ENCODE measurements at places on chromosomes 1 and 21. TPM values are rescaled to one million over a fixed set of nuclear protein-coding genes. Genes with fewer than 3 reads are reported as not detected.

GRCh38 chr21:38120984-38121855, 135.6 kb upstream of the KCNJ15 start:
- DNase-seq: no peak
- H3K27me3 ChIP-seq: no peaks in the 10 kb centered on the region
- H3K4me3 ChIP-seq: no peak overlapping the region

GRCh38 chr1:25096307-25097150, 135.8 kb downstream of the SYF2 start:
- H3K27ac ChIP-seq: no peak overlapping the region
- H3K36me3 ChIP-seq: no peaks in the 10 kb centered on the region
- no peaks in the 10 kb centered on the region for H3K4me1 ChIP-seq
- no peaks in the 10 kb centered on the region for H3K27me3 ChIP-seq

- no peak overlapping the region for H3K27ac ChIP-seq
- H3K4me3 ChIP-seq: no peak overlapping the region
- peaks cover 9% of the 10 kb centered on the region for H3K4me1 ChIP-seq
- DNase-seq: no peak
Observed at GRCh38 chr1:10734962-10735544, 61.4 kb downstream of the CASZ1 start.

GRCh38 chr1:109845658-109846057, 65.0 kb upstream of the CSF1 start:
- no peak overlapping the region for H3K4me3 ChIP-seq

- H3K27ac ChIP-seq: no peak overlapping the region
- H3K36me3 ChIP-seq: peaks cover 22% of the 10 kb centered on the region
- no peak overlapping the region for H3K4me3 ChIP-seq
- H3K27me3 ChIP-seq: no peaks in the 10 kb centered on the region
- DNase-seq: no peak
Observed at GRCh38 chr1:220754212-220754917, 6.2 kb downstream of the MTARC2 start.

DNA sequence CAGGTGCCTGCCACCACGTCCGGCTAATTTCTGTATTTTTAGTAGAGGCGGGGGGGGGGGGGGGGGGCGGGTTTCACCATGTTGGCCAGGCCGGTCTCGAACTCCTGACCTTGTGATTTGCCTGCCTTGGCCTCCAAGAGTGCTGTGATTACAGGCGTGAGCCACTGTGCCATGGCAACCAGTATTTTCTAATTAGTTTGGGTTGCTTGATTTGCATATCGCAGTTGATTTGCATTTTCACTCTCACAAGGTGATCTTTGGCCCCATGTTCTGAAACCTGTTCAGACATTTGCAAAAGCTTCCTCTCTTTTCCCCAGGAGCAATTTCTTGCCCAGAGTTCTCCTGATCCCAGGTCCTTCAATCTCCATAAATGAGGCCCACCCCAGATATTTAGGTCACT, 1.7 kb downstream of the TOR3A start:
- H3K4me3 ChIP-seq: no peak overlapping the region
- H3K4me1 ChIP-seq: peaks cover 18% of the 10 kb centered on the region
- DNase-seq: no peak
- H3K27me3 ChIP-seq: no peaks in the 10 kb centered on the region
- H3K36me3 ChIP-seq: no peaks in the 10 kb centered on the region
- H3K27ac ChIP-seq: no peak overlapping the region

DNA sequence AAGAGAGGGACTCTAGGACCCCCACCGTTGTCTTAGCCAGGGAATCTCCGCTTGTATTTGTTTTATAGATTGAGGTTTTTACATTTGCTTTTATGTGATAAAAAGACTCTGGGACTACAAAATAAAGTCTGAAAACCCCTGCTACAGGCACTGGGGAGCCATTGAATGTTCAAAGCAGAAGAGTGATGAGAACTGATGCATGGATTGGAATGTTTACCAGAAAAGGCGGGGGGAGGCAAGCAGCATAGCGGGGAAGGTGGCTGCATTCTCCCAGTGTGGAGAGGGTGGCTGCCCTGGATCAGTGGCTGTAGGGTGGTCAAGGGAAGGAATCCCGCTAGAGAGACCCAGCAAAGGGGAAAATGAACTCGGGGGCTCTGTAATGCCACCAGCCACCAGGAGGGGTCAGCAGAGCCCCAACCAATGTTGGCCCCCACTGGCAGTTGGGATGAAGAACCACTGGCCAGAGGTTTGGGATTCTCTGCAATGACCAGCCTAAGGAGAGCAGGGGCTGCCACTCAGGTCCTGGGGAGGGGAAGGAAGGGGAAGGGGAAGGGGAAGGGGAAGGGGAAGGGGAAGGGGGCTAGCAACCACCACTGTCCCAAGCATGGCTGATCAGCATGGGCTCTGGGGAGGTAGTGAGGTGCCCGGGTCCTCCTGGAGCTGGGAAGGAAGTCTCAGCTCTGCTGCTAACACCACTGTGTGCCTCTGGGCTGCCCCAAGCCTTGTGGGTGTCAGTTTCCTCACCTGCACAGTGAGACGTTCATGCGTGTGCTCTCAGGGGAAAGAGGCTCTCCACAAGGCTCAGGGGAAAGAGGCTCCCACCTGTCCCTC, 19.2 kb upstream of the PEF1 start:
- H3K4me3 ChIP-seq: no peak overlapping the region
- H3K27ac ChIP-seq: no peak overlapping the region
- no peaks in the 10 kb centered on the region for H3K4me1 ChIP-seq
- DNase-seq: no peak

DNA sequence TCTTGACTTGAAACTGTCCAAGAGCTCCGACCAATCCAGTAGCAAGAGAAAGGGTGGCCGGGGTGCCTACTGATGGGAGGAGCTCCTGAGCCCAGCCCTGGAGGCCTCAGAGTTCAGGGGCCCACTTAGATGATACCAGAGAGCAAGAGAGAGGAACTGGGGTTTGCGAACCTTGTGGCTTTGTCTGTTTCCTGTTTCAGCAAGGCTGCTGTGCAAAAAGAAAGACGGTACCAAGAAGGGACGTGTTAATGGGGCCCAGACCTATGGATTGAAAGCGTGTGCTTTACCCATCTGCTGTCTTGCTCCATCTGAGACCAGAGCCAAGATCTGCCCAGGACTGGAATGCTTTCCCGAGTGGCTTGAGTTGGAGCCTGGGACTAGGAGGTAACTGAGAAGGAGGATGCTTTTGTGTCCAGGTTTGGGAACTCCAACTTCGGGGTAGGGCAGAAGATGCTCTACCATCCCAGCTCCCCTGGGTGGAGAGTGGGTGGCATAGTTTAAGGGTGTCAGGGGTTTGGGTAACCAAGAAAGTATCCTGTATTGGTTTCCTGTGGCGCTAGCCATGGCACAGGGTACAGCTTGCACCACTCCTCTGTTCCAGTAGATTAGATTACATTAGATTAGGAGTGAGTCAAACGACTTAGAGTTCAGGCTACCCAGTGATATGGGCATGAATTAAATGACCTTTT, at the start of gene TRAF3IP3:
TRAF3IP3 (plus strand) TSS at position 128 of the 689 bp plus-strand sequence. CDS start 3,987 bp downstream, outside the sequence.
- no peak within 1 kb of the TSS for H3K27ac ChIP-seq
- no peaks in the 10 kb centered on the region for H3K4me1 ChIP-seq
- no peaks in the 10 kb centered on the region for H3K27me3 ChIP-seq
- H3K36me3 ChIP-seq: no peaks in the 10 kb centered on the region
- no peak for DNase-seq
- H3K4me3 ChIP-seq: peak within 1 kb of the TSS; percentile 47

- peaks cover 30% of the 10 kb centered on the region for H3K4me1 ChIP-seq
- no peak for DNase-seq
- H3K4me3 ChIP-seq: no peak overlapping the region
- H3K27me3 ChIP-seq: no peaks in the 10 kb centered on the region
- no peak overlapping the region for H3K27ac ChIP-seq
Observed at GRCh38 chr1:3265835-3266805, 188.3 kb upstream of the ARHGEF16 start.

- no peak for DNase-seq
- no peak overlapping the region for H3K4me3 ChIP-seq
- no peaks in the 10 kb centered on the region for H3K4me1 ChIP-seq
Observed at GRCh38 chr1:205294175-205294917, 27.2 kb downstream of the NUAK2 start.

DNA sequence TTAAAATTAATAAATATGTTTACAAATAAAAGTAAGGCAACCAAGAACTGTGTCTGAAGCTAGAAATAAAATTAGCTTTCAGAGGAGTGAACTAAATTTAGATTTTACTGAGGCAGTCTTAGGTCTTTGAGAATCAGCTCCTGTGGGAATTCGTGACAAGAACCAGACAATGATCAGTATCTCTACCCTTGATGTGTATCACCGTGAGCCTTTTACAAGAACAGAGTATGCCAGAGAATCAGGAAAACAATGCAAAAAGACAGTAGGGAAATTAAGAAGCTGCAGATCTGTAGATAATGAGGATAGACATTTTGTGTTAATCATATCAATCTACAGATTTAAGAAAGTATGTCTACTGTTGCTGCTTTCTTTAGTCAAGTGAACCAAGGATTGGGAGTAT, 351.0 kb downstream of the COL11A1 start:
- H3K27me3 ChIP-seq: no peaks in the 10 kb centered on the region
- H3K27ac ChIP-seq: no peak overlapping the region
- no peaks in the 10 kb centered on the region for H3K4me1 ChIP-seq
- H3K4me3 ChIP-seq: no peak overlapping the region

GRCh38 chr21:29343519-29343918, 44.8 kb downstream of the BACH1 start:
- peak overlapping the region; percentile 29 for H3K27ac ChIP-seq
- no peak for DNase-seq
- H3K4me1 ChIP-seq: peaks cover 27% of the 10 kb centered on the region

- peaks cover 31% of the 10 kb centered on the region for H3K36me3 ChIP-seq
- no peak overlapping the region for H3K4me3 ChIP-seq
- no peak for DNase-seq
Observed at GRCh38 chr1:202131956-202132821, 9.5 kb downstream of the GPR37L1 start.

- H3K27ac ChIP-seq: no peak overlapping the region
- no peaks in the 10 kb centered on the region for H3K4me1 ChIP-seq
- H3K27me3 ChIP-seq: no peaks in the 10 kb centered on the region
- no peaks in the 10 kb centered on the region for H3K36me3 ChIP-seq
- H3K4me3 ChIP-seq: no peak overlapping the region
Observed at GRCh38 chr1:235930543-235930942, 63.8 kb upstream of the LYST start.

DNA sequence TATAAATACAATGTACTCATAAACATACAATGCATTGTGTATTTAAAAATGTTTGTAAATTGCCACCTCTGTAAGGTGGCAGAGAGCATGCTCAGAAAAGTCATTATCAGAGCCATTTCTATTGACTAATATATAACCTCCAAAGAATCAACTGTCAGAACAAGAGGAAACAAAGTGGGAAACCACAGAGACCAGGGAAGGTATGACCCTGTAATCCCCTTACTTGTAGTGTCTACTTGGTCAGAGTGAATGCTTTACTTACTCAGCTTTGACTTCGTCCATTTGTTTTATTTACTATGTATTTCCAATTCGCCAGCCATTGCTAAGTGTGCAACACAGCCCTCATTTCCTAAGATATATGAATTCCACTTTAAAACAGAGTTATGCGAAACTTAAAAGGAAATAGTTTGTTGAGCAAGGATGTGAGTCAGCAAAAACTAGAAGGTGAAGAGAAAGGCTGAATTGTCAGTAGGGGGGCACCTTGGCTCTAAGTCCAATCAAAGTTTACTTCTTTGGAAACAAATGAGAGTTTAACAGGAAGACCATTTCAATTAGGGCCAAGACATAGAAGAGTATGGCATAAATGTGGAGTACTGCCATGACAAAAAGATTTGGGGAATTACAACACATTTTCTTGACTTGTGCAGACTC, 671.7 kb upstream of the PTBP2 start:
- H3K36me3 ChIP-seq: no peaks in the 10 kb centered on the region
- H3K27me3 ChIP-seq: no peaks in the 10 kb centered on the region

DNA sequence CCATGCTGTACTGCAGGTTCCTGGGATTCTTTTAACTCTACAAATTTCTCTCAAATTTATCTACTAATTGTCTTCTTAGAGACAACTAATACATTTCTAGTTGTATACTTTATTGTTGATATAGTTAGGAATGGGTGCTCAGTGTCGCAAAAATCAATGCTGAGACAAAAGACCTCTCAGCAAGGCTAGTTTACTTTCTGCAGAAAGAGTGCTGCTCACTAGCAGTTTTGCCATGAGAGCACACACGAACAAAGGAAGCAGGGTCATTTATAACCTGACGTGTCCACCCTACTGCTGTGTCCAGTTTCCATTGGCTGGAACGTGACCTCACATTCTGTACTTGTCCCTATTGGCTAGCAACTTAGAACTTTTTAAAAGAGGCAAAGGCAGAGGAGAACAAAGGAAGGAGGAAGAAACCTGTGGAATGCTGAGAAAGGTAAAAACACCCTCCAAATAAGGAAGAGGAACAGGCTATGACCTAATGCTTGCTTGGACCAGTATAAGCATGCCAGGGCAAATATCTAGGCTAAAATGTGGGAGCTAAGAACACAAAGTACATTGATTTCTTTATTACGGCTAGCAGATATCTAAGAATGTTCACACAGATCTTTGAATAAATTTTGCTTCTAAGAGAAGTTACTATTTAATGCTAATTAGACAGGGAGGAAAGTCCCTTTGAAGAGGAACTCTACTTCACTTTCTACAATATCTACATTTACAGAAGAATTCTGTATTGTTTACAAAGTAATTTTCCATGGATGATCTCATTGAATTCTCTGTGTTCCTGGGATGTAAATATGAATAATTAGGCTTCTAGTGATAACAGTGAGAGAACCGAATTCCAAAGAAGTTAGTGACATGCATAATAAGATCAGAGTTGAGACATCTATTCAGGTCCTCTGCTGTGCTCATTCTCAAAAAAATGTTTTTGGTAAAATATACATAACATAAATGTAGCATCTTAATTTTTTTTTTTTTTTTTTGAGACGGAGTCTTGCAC, 86.0 kb upstream of the MAP10 start:
- no peak for DNase-seq
- H3K36me3 ChIP-seq: no peaks in the 10 kb centered on the region
- H3K27ac ChIP-seq: no peak overlapping the region
- H3K27me3 ChIP-seq: no peaks in the 10 kb centered on the region
- no peak overlapping the region for H3K4me3 ChIP-seq

DNA sequence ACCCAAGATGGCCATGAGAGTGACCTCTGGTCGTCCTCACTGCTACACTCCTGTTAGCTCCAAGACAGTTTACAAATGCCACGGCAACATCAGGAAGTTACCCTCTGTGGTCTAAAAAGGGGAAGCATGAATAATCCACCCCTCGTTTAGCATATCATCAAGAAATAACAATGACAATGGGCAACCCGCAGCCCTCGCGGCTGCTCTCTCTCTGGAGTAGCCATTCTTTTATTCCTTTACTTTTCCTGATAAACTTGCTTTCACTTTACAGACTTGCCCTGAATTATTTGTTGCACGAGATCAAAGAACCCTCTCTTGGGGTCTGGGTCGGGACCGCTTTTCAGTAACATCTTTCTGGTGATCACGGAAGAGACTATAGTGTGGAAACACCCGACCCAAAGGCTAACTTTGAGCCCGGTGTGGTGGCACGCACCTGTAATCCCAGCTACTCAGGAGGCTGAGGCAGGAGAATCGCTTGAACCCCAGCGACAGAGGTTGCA, 19.8 kb upstream of the COX20 start:
- no peak for DNase-seq
- H3K4me3 ChIP-seq: peak overlapping the region; percentile 59
- H3K4me1 ChIP-seq: no peaks in the 10 kb centered on the region
- no peaks in the 10 kb centered on the region for H3K27me3 ChIP-seq

The RHEX gene
- 36.7 TPM for total RNA-seq

The DISC1 gene
- total RNA-seq: 26.9 TPM

The PTPN22 gene
- total RNA-seq: 8.1 TPM

The SPATA45 gene
- not detected for total RNA-seq

The CLEC20A gene
- total RNA-seq: 3.0 TPM

The ALG14 gene
- total RNA-seq: 1.6 TPM

The TTF2 gene
- 28.8 TPM for total RNA-seq

Data from thoracic aorta (tissue), 2 donors.